C1 segment of cervical spinal cord (tissue), 14 donors: ENCODE measurements at places on chromosomes 1 and 21.

GRCh38 chr1:100101564-100101963 lies 31.2 kb downstream of the SASS6 start:
- no peak for DNase-seq

DNA sequence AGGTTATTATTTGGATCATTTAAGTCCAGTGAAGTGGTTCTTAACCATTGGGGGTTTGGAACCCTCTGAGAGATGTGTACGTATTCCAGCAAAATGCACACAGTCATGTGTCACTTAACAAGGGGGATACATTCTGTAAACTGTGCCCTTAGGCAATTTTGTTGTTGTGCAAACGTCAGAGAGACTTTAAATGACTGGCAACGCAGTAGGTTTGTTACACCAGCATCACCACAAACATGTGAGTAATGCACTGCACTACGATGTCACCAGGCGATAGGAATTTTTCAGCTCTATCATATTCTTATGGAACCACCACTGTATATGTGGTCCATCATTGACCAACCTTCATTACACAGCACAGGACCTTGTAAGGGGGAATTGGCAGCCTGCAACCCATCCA lies 11.9 kb downstream of the AHCYL1 start:
- no peak for DNase-seq

- DNase-seq, result no peak
These were observed 5.6 kb upstream of the LACTBL1 start for GRCh38 chr1:22978299-22978698.

GRCh38 chr1:96568639-96569038 lies 152.9 kb upstream of the PTBP2 start:
- DNase-seq, result no peak

GRCh38 chr1:67427465-67427864 lies 2.7 kb downstream of the SERBP1 start:
- DNase-seq, result no peak

DNA sequence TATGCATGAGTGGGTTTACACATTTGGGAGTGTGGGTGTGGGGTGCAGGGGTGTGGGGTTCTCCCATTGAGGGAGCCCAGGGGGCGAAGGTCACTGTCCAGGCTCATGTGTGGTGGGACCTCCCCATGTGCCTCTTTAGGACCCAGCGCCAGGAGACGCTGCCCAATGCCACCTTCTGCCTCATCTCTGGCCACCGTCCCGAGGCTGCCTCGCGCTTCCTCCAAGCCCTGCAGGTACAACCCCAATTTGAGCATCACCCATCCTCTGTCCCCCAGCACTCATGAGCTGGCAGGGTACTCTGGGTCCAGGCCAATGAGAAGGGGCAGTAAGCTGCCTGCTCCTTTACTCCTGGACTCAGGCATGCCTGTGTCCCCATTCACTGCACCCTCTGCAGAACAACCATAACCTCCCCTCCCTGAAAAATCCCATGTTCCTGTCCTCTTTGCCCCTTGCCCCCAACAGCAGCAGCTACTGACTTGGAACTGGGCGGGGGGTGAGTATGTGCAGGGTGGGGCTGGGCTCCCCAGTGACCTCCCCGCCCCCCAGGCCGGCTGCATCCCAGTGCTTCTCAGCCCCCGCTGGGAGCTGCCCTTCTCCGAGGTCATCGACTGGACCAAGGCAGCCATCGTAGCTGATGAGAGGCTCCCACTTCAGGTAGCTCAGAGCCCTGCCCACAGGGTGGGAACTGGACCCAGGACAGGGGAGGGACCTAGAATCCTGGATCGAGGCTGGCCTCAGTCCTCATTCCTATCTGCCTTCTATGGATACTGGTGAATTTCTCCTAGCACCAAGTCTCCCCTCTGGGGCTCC lies 7.7 kb downstream of the EXTL1 start:
- no peak for DNase-seq

GRCh38 chr21:32298658-32299081 lies at the start of gene MRAP:
Gene MRAP, plus strand, starts transcription at chr21:32298855. Its CDS starts 117 bp downstream, at chr21:32298972.
- DNase-seq, result no peak

DNA sequence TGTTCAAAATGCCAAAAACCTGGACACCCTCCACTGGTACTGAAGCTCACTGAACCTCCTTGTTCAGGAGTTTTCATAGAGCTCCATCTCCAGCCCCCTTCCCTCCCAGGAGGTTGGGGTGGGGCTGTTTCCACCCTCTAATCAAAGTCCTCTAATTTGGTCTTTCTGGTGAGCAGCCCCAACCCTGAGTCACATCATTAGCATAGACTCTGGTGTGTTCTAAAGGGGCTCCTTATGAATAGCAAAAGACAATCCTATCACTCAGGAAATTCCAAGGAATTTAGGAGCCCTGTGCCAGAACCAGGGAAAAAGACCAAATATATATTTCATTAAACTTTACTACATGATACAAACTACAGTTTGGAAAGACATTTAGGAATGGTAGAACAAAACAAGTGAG lies 13.2 kb upstream of the UBE4B start:
- no peak for DNase-seq

DNA sequence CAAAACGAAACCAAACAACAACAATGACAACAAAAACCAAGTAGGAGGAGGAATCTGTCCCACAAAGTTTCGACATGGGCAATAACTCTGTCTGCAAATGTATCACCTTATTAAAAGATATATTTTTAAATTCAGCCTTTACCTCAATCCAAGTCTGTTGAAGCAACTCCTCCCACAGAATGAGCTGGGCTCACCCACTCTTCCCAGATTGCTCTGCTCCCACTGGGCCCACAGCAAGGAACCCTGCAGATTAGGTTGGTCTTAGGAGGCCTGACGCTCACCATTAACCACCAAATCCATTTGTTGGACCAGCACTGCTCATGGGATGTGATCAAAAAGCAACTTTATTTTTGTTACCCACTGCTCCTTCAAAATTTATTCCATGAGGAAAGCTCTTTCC lies 114.7 kb upstream of the CDC42BPA start:
- DNase-seq, result no peak
